ENCODE measurements at places on chromosomes 4 and X. TPM values are rescaled to one million over a fixed set of nuclear protein-coding genes. Genes with fewer than 3 reads are reported as not detected.

SMIM10L2A gene
- total RNA-seq: 0.31 TPM

- no peak overlapping the region for H3K27ac ChIP-seq
- no peaks in the 10 kb centered on the region for H3K36me3 ChIP-seq
- no peak overlapping the region for H3K4me3 ChIP-seq
- DNase-seq: no peak
Measured at GRCh38 chr4:31071508-31072486, 351.6 kb downstream of the PCDH7 start.

DNA sequence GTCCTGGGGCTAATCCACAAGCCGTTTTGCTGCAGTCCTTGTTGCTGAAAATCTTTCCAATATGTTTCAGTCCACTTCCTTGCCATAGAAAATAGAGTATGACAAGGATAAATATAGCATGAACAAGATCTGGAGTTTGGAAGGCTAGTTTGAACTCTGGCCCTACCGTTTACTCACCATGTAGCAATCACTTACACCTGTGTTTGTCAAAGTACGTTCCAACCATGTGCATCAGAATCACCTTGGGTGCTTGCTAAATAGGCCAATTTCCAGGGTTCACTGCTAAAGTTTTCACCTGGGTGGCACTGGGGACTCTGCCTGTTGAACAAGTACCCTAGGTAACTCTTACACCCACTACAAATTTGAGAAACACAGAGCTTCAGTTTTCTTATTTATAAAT, 188.9 kb downstream of the ENOX2 start:
- H3K4me1 ChIP-seq: peaks cover 3% of the 10 kb centered on the region
- no peak overlapping the region for H3K4me3 ChIP-seq
- H3K27ac ChIP-seq: no peak overlapping the region
- H3K36me3 ChIP-seq: peaks cover 2% of the 10 kb centered on the region

SPOCK3 gene
- total RNA-seq: not detected

DNA sequence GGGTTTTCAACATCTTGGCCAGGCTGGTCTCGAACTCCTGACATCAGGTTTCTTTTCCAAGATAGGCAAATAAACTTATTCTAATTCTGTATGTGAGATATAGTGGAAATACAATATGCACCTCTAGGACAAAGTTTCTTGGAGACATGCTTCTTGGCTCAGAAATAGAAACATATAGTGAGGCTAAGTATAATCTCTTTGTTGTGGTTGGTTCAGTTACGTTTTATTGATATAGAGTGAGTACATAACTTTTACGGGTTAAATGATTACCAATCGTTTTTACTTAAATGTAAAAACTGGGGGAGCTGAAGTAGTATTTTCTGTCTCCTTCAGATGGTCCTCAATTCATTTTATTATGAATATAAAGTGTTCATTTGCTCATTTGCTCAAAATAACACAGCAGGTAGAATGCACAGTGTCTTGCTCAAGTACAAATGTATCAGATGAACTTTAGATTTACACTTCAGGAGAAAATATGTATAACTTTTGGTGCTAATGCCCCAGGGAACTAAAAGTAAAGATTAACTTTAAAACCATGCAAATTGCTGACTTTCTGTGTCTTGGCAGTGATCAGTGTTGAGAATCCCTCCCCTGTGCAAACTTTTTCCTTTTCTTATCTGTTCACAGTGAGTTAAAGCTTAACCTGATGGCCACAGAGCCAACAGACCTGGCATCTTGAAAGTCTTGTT, 77.6 kb downstream of the AFF1 start:
- no peak overlapping the region for H3K4me3 ChIP-seq
- no peaks in the 10 kb centered on the region for H3K27me3 ChIP-seq
- no peak for DNase-seq
- H3K36me3 ChIP-seq: peaks cover 3% of the 10 kb centered on the region
- H3K4me1 ChIP-seq: peaks cover 77% of the 10 kb centered on the region
- no peak overlapping the region for H3K27ac ChIP-seq

SAP30 gene
- total RNA-seq: 26.1 TPM

NMU gene
- 0.63 TPM for total RNA-seq

MAGEB1 gene
- not detected for total RNA-seq

ZCCHC18 gene
- 0.77 TPM for total RNA-seq

PGAM4 gene
- total RNA-seq: 1.9 TPM

NKX1-1 gene
- total RNA-seq: not detected

TMPRSS11F gene
- total RNA-seq: not detected

GRCh38 chrX:68307769-68308168, 125.5 kb downstream of the OPHN1 start:
- H3K27me3 ChIP-seq: no peaks in the 10 kb centered on the region
- no peak overlapping the region for H3K4me3 ChIP-seq
- no peaks in the 10 kb centered on the region for H3K4me1 ChIP-seq
- H3K27ac ChIP-seq: no peak overlapping the region

GRCh38 chr4:84792366-84793301, 173.9 kb downstream of the WDFY3 start:
- no peaks in the 10 kb centered on the region for H3K4me1 ChIP-seq
- DNase-seq: no peak
- no peak overlapping the region for H3K27ac ChIP-seq
- no peak overlapping the region for H3K4me3 ChIP-seq

GRID2 gene
- total RNA-seq: not detected

- no peak overlapping the region for H3K27ac ChIP-seq
- H3K36me3 ChIP-seq: no peaks in the 10 kb centered on the region
- H3K4me1 ChIP-seq: no peaks in the 10 kb centered on the region
- H3K4me3 ChIP-seq: no peak overlapping the region
- H3K27me3 ChIP-seq: no peaks in the 10 kb centered on the region
- no peak for DNase-seq
Measured at GRCh38 chr4:95949136-95949765, 109.4 kb downstream of the PDHA2 start.

GRCh38 chrX:103626855-103627254, 1.9 kb upstream of the TCEAL1 start:
- H3K4me3 ChIP-seq: no peak overlapping the region
- no peak for DNase-seq
- no peaks in the 10 kb centered on the region for H3K36me3 ChIP-seq
- H3K27me3 ChIP-seq: no peaks in the 10 kb centered on the region

ZNF732 gene
- total RNA-seq: not detected

F9 gene
- total RNA-seq: not detected

DNA sequence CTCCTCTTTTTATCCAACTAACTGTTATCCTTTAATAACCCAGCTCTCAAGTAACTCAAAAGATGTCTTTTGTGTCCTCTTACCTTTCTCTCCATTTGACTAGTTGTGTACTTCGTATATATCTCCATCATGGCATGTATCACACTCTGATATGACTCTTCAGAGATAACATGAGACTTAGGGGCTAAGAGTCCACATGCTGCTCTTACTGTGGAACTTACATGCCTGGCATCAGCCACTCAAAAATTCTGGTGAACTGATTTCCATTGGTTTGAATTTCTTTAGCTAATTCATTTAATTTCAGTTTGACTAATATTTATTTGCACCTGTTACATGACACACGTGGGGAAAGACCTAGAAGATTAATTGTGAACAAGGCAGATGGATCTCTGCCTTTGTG, 317.3 kb downstream of the HS3ST1 start:
- peaks cover 3% of the 10 kb centered on the region for H3K27me3 ChIP-seq
- no peaks in the 10 kb centered on the region for H3K36me3 ChIP-seq
- no peak overlapping the region for H3K27ac ChIP-seq
- H3K4me3 ChIP-seq: no peak overlapping the region
- no peaks in the 10 kb centered on the region for H3K4me1 ChIP-seq
- DNase-seq: no peak

GRCh38 chrX:13569479-13570260, at the start of gene EGFL6:
Gene EGFL6, plus strand, starts transcription at chrX:13569601. Its CDS starts 261 bp downstream, at chrX:13569862.
- no peak for DNase-seq
- peak within 1 kb of the TSS; percentile 26 for H3K4me3 ChIP-seq
- peaks cover 24% of the 10 kb centered on the region for H3K27me3 ChIP-seq
- no peak within 1 kb of the TSS for H3K27ac ChIP-seq

GRCh38 chrX:150213481-150214030, 149.6 kb upstream of the MAMLD1 start:
- H3K36me3 ChIP-seq: no peaks in the 10 kb centered on the region
- no peaks in the 10 kb centered on the region for H3K27me3 ChIP-seq
- no peak overlapping the region for H3K4me3 ChIP-seq
- H3K27ac ChIP-seq: no peak overlapping the region

DNA sequence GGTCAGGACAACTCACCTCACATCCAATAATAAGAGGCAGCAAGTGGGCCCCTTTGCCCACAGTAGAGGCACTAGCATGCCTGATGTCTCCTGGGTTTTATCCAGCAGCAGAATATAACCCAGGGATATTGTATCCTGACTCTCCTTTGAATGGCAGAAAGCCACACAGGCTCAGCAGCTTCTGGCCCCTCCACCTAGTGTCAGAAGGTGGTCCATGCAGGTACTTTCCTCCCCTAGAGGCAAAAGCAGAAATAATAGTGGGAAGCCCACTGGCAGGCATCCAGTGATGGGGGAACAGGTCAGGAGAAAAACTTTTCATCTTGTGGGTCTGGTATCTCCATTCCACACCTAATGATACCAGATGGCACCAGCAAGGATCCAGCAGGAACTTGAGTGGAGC, 75.5 kb upstream of the IRS4 start:
- no peak overlapping the region for H3K4me3 ChIP-seq
- no peak overlapping the region for H3K27ac ChIP-seq
- H3K4me1 ChIP-seq: no peaks in the 10 kb centered on the region
- H3K36me3 ChIP-seq: no peaks in the 10 kb centered on the region
- H3K27me3 ChIP-seq: no peaks in the 10 kb centered on the region

GRCh38 chr4:3857269-3857926, 91.2 kb downstream of the ADRA2C start:
- H3K36me3 ChIP-seq: no peaks in the 10 kb centered on the region
- no peaks in the 10 kb centered on the region for H3K4me1 ChIP-seq
- H3K27ac ChIP-seq: no peak overlapping the region
- peaks cover 3% of the 10 kb centered on the region for H3K27me3 ChIP-seq

DOCK11 gene
- total RNA-seq: 50.4 TPM

DNA sequence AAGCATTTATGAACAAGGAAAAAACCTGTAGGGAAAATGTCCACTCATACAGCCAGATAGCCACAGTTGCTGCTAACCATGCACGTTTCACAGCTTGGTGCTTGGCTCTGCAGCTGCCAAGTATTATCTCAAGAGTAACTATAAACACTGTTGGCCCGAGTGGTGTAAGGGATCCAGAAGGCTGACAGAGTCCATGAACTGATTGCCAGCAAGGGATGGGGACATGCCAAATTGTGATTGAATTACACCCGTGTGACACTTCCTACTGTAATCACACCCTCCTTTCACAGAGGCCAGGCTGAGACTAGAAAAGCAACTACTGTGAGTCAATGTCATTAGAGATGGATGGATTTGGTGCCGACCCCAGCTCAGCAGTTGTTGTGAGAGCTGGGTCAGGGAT, 223.9 kb upstream of the ANKRD50 start:
- no peak overlapping the region for H3K4me3 ChIP-seq
- H3K27me3 ChIP-seq: no peaks in the 10 kb centered on the region
- H3K27ac ChIP-seq: no peak overlapping the region
- no peaks in the 10 kb centered on the region for H3K4me1 ChIP-seq

TMEM35A gene
- total RNA-seq: not detected

DNA sequence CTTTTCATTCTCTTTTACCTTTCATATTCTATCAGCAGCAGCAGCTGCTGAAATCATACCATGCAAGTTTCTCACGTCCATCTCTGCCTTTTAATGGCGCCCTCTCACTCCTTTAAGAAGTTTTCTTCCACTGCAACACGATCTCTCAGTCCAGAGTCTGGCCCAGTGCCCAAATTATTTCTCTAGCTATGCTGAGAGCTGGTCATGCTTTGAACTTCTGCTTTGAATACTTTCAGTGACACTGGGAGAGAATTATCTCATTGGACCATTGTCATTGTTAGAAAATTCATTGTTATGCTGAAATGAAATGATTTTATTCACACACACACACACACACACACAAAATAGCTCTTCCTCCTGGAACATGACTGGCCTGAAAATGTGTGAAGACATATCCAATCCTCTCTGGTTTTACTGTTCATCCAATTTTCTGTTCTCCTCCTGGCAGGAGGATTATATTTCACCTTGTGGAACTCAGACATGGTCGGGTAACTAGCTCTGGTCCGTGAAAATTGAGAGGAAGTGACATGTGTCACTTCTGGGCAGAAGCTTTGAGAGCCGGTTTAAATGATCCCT, 1.3 kb upstream of the PDHA1 start:
- peaks cover 15% of the 10 kb centered on the region for H3K4me1 ChIP-seq
- no peak overlapping the region for H3K27ac ChIP-seq
- no peak overlapping the region for H3K4me3 ChIP-seq
- no peak for DNase-seq
- H3K36me3 ChIP-seq: peaks cover 3% of the 10 kb centered on the region

GRCh38 chrX:18455384-18455783, 30.0 kb downstream of the CDKL5 start:
- no peaks in the 10 kb centered on the region for H3K36me3 ChIP-seq
- no peak for DNase-seq

- H3K36me3 ChIP-seq: peaks cover 6% of the 10 kb centered on the region
- H3K4me1 ChIP-seq: peaks cover 29% of the 10 kb centered on the region
- no peak overlapping the region for H3K4me3 ChIP-seq
- no peaks in the 10 kb centered on the region for H3K27me3 ChIP-seq
Measured at GRCh38 chr4:4524364-4524763, 17.5 kb downstream of the STX18 start.

RIBC1 gene
- total RNA-seq: 0.57 TPM

DNA sequence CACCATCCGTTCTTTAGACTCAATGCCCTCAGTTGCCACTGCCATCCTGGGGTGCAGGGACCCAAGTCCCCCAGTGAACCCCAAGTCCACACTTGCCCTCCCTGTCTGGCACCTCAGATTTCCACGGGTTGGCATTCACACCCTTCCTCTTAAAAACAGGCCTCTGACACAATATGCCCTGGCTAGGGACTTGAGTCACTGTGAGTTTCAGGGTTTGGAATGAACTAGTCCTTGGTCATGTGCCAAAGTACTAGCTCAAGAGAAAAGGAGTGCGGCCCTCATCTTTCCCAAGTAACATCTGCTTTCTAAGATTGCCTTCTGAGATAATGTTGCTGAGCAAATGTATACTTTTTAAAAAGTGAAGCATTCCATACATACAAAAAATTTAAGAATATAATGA, 134.0 kb downstream of the MID1 start:
- H3K27me3 ChIP-seq: no peaks in the 10 kb centered on the region
- H3K4me1 ChIP-seq: no peaks in the 10 kb centered on the region
- DNase-seq: no peak
- no peaks in the 10 kb centered on the region for H3K36me3 ChIP-seq
- H3K27ac ChIP-seq: no peak overlapping the region

GRCh38 chr4:80538276-80538926, 202.9 kb downstream of the CFAP299 start:
- peaks cover 23% of the 10 kb centered on the region for H3K4me1 ChIP-seq
- peaks cover 19% of the 10 kb centered on the region for H3K27me3 ChIP-seq

C4orf50 gene
- 0.07 TPM for total RNA-seq

PF4V1 gene
- not detected for total RNA-seq

GRCh38 chr4:55398966-55399365, 3.2 kb downstream of the TMEM165 start:
- H3K27me3 ChIP-seq: no peaks in the 10 kb centered on the region
- H3K4me1 ChIP-seq: peaks cover 44% of the 10 kb centered on the region
- no peak for DNase-seq
- H3K4me3 ChIP-seq: peak overlapping the region; percentile 88
- H3K27ac ChIP-seq: no peak overlapping the region

FAM184B gene
- not detected for total RNA-seq
